ENCODE measurements at places on chromosomes 1 and 21.
A peak's percentile ranks its signal among the peaks of the same experiment; 100 is the strongest.

GRCh38 chr1:231181271-231181670 lies 19.4 kb downstream of the TRIM67 start:
- no peak for DNase-seq

- DNase-seq: no peak
Measured at GRCh38 chr21:29144736-29145353, 14.4 kb downstream of the MAP3K7CL start.

GRCh38 chr1:229531326-229531725 lies 23.2 kb upstream of the NUP133 start:
- DNase-seq: no peak

DNA sequence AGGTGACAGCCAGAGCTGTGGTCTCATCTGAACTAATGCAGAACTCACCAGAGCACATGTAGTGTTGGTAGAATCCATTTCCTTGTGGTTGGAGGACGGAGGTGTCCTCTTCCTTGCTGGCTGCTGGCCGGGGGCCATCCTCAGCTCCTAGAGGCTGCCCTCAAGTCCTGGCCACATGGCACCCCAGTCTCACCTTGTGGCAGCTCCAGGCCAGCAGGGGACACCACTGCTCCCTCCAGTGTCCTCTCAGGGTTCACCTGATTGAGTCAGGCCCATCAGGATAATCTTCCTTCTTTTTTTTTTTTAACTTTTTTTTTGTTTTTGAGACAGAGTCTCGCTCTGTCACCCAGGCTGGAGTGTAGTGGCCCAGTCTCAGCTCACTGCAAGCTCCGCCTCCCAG lies 2.9 kb downstream of the KCNE1 start:
- DNase-seq: peak; percentile 52

GRCh38 chr1:61645476-61645875 lies 79.5 kb downstream of the TM2D1 start:
- no peak for DNase-seq

DNA sequence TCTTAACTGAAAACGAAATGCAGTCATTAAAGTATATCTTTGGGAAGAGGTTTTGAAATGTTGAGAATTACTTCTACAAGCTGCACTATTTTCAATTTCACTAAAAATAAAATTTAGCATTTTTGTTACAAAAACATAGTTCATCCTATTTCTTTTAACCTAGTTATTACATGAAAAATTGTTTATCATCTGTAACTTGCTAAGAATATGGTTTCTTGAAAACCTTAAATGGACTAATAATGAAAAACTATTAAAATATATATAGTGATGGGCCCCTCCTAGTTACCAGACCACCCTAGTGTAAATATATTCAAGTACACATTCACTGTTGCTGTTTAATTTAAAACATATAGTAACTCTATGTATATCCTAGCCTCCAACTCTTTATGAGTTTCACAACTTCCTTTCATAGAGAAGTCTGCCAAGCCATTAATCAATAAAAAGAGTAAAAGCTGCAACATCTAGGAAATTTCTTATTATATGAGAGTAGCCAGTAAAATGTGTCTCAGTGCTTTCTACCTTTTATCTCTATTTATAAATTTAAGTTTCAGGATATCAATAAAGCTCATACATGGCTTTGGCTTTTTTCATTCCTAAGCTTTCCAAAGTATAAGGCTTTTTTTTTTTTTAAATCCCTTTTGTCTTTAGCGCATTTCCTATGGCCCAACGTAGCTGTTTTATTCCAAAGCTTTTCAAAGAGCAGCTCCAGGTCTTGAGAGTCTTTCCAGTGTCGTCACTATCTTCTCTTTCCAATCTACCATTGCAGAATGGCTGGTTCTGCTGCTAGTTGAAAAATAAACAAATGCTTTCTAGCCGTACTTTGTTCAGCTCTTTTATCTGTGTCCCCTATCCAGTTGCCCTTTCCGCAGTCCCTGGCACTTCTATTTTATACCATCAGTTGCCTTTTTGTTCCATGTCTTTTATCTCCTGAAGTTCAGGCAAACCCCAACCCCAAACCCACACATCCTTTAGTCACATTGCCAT lies 6.5 kb downstream of the IRF2BP2 start:
- DNase-seq: no peak

- no peak for DNase-seq
Measured at GRCh38 chr1:71586030-71586429, 505.2 kb upstream of the ZRANB2 start.

DNA sequence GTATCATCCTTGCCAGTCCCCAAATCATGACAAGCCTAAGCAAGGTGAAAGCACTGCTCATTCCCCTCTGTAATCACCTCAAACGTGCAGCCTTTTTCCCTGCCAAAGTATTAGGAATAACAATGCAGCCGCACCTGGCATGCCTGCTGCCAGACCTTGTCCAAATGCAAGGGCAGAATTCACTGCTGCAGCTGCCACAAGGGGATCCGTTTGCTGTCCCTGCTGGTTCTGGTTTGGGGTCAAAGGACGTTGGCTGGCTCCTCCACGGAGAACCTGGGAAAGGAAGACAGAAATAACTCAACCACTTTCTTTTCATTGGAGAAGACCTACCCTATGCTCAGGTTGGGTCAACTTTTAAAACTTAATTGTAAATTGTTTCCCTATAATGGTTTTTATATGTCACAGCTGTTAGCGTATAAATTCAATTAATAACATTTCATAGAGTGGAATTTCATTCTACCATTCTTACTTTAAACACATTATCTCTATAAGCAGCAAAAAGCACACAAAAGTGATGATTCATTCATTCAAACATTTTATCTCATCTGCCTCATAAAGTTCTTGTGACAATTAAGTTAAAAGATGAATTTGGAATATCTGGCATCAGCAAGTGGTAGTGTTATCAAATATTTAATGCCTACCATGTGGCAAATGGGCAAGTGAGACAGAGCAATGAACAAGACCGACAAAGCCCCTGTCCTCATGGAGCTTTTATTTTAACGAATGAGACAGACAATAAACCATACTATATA lies 59.8 kb upstream of the SDC3 start:
- no peak for DNase-seq

- no peak for DNase-seq
Measured at GRCh38 chr1:232992227-232992626, 41.8 kb downstream of the NTPCR start.

- no peak for DNase-seq
Measured at GRCh38 chr1:66506991-66507390, 27.0 kb upstream of the SGIP1 start.

DNA sequence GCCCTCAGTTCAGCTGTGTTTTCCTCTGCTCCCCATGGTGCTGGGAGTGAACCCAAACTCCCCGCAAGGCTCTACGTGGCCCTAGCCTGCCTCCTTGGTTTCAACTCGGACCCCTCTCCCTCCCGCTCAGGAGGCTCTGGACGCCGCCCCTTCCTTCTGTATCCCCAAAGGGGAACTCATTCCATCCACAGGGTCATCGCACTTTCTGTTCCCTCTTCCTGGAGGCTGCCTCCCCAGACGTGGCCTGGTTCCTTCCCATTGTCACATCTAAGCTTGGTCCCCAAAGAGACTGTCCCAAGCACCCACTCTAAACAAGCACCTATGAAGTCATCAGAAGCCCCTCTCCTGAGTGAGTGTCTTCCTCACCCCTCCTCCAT lies 10.9 kb downstream of the KCNAB2 start:
- no peak for DNase-seq

- DNase-seq: no peak
Measured at GRCh38 chr1:85166351-85166750, 34.5 kb downstream of the SYDE2 start.

DNA sequence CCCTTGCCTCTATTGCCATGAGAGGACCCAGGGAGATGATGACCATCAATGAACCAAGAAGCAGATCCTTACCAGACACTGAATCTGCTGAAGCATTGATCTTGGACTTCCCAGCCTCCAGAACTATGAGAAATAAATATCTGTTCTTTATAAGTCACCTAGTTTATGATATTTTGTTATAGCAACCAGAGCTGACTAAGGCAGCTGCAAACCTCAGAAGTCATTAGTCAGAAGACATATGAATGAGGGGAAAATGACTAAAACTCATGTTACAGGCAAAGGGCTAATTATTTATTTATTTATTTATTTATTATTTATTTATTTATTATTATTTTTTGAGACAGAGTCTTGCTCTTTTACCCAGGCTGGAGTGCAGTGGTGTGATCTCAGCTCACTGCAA lies 321.1 kb downstream of the TGFB2 start:
- DNase-seq: no peak

GRCh38 chr1:71490432-71490831 lies 409.6 kb upstream of the ZRANB2 start:
- DNase-seq: no peak

DNA sequence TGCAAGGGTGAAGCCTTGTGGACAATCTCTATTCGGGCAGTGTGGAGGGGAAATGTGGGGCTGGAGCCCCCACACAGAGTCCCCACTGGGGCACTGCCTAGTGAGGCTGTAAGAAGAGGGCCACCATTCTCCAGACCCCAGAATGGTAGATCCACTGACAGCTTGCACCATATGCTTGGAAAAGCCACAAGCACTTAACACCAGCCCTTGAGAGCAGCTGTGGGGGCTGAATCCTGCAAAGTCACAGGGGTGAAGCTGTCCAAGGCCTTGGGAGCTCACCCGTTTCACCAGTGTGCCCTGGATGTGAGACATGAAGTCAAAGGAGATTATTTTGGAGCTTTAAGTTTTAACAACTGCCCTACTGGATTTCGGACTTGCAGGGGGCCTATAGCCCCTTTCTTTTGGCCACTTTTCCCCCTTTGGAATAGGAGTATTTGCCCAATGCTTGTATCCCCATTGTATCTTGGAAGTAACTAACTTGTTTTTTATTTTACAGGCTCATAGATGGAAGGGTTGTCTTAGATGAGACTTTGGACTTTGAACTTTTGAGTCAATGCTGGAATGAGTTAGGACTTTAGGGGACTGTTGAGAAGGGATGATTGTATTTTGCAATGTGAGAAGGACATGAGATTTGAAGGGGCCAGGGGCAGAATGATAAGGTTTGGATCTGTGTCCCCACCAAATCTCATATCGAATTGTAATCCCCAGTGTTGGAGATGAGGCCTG lies 16.3 kb upstream of the COL6A1 start:
- no peak for DNase-seq

GRCh38 chr1:89757532-89757931 lies 63.3 kb upstream of the LRRC8D start:
- peak; percentile 60 for DNase-seq

GRCh38 chr1:163069142-163069541 lies at the start of gene RGS4:
Gene RGS4 (plus strand): TSS chr1:163069361. CDS start chr1:163069485, 124 bp downstream.
- DNase-seq: no peak

DNA sequence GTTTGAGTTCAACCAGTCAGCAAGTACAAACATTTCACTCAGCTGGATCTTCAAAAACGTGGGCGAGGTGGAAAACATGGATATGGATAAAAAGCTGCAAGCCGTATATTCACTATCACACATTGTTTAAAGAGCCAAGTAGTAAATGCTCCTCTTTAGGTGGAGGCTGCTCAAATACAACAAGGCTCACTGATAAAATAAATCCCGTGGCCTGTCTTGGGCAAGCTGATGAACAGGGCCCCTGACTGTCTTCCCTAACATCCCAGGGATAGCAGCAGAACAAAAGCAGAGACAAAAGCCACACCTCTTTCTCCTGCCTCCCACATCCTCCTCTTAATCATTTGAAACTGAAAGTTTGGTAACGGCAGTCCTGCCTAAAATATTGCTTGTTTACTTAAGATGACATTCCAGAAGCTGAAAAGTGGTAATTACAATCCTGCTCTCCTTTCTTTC lies 357.7 kb downstream of the TTLL7 start:
- DNase-seq: no peak

- DNase-seq: no peak
Measured at GRCh38 chr1:99003581-99004253, 944 bp downstream of the PLPPR5 start.

DNA sequence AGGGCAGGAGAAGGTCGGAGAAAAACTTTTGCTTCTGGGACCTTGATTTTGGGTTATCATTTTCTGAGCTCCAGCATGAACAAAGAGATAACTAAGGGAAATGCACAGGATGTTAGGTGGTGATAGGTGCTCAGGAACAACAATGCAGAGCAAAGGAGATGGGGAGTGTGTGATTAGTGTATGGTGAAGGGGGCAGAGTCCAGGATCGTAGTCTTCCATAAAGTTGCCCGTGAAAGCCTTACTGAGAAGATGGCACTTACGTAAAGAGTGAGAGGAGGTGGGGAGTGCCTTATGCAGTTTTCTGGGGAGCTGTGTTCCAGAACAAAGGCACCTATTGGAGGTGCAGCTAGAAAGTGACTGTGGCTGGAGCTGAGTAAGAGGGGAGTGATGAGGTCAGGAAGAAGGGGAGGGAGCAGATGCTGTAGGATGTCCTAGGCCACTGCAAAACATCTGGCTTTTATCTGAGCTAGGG lies 11.6 kb downstream of the KCNK1 start:
- no peak for DNase-seq

GRCh38 chr1:178566187-178566586 lies 53.3 kb downstream of the TEX35 start:
- DNase-seq: no peak

DNA sequence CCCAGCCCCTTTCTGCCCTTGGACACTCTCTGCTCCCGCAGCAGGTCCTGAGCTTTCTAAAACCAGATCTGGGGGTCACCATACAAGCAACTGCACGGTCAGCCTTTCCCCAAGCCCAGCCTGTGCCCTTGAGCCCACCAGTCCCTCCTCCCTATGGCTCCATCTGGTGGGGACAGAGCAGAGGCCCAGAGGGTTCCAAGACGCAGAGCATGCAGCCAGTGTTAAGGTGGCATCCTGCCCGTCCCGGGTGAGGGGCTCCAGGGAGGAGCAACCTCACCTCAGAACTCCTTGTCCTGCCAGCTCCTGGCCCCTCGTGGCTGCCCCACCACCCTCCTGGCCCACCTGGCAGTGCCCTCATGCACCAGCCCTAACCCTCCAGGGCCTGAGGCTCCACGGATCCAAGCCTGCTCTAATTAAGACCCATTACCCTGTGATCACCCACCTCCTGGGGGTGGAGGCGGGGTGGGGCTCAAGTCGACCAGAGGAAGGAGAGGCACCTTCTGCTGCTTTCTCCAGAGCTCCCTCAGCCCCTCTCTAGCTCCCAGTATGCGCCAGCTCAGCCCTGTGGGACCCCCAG lies 8.5 kb downstream of the CHD5 start:
- DNase-seq: no peak

DNA sequence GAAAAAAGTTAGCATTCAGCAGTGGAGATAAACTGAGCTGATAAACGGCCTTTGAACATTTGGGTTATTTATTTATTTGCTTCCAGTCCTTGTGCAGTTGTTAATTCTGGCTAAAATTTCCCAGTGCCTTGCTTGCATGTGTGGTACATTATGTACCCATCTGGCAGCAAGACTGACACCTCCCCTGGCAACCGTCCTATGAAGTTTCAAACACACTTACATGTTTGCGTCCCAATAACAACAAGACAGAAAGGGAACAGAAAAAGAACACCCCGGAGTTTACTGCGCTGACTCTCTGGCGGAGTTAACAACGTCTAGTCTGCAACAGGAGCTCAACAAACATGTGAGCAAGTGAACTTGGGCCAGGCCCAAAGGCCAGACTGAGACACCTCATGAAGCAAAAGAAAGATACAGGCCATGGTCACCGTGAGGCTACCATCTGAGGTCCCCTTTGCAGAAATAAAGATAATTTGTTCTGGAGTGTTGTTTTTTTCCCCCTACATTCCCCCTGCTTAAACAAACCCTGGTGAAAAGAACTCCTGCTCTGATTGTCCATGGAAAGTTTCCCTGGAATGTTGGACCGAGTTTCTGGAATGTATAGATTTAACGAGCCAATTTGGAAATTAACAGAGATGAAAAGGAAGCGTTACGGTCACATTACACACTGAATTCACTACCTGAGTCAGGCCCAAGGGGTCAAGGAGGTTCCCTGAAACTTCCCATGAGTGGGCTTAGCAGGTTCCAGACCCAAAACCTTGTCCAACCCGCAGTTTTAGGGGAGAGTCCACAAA lies 33.4 kb downstream of the TRABD2B start:
- no peak for DNase-seq

GRCh38 chr1:226717256-226717909 lies 21.7 kb downstream of the ITPKB start:
- no peak for DNase-seq

Data from NK-92 treated with Interleukin-12 subunit alpha and Interleukin-12 subunit beta, amount 100 ng/mL, for 24 hours (cell line).